ENCODE measurements at places on chromosomes 7 and 10.

- no peak for DNase-seq
These were observed 30.6 kb downstream of the CPVL start for GRCh38 chr7:29115753-29116152.

GRCh38 chr10:5079836-5080235 is 14.4 kb upstream of the AKR1C3 start:
- DNase-seq, result no peak

- no peak for DNase-seq
These were observed 182.0 kb downstream of the CUX1 start for GRCh38 chr7:101999393-101999792.

DNA sequence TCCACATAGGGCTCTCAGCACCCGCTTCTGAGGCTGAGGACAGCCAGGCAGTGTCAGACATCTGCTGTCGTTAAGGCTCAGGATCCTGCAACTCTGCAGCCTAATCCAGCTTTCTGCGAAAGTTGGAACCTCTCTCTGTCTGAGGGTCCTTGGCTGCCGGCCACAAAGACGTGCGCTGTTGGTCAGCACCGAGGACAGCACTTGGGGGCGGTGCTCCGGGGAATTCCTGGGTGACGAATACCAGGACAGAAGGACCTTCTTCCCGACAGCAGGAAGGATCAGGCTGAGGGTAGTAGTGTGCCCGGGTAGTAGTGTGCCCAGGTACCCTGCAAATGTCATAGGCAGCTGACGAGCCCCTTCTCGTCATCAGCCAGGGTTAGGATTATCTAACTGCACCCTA is 16.0 kb upstream of the RASGEF1A start:
- DNase-seq, result no peak

DNA sequence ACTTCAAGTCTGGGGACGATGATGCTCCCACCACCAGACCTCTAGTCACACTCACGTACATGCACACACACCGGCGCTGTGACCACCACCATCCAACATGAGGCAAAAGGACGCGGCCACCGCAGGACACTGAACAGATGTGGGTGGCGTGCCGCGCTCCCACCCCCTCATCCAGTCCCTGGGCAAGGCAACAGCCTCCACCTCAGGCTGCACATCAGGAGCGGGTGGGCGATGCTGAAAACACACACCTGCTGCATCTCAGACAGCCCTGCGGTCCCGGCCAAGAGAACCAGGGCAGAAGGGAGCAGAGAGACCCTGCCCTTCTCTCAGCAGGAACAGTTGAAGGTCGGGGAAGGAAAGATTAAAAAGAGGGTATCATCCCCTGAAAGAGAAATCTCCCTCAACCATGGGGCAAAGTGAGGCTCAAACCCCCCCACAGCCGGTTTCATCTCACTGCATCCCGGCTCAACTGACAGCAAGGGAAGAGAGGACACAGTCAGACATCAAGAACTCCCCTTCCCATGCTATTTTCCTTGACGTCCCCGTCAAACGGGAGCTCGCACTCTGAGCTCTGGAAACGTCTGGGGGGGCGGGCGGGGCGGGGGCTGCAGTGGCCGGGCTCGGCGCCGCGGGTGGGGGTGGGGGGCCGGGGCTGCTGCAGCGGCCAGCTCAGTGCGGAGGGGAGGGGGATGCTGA is 1.1 kb downstream of the CAMK2G start:
- DNase-seq, result no peak

GRCh38 chr10:70828923-70829322 is 13.2 kb downstream of the SGPL1 start:
- peak; percentile 14 for DNase-seq

DNA sequence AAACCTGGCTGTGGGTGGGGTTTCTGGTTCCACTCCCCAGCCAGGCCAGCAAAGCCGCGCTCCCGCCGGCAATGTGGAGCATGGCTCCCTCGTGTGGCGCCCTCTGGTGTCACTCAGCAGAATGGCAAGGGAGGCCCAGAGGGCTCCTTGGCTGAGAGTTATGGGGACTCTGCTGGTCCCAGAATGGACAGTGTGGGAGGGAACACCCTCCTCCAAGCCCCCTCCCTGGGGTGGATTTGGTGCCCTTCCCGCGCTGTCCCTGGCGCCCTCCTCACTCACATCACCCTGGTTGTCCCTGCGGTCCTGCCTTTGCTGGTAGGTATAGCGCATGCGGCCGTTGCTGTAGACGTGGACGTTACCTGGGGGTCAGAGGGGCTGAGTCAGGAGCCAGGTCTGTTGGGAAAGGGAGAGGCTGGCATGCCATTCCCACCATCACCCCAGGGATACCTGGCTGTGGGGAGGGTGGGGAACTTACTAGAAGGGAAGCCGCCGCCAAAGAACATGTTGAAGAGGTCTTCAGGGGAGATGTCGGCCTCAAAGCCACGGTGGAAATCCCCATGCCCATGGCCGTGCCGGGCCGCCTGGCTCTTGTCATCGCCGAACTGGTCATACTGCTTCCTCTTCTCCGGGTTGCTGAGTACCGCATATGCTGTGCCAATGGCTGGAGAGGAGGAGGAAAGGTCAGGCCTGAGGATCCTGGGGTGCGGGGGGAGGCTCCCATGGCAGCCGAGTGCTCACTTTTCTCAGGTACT is 14.0 kb downstream of the DNAJB12 start:
- DNase-seq, result peak; percentile 56

DNA sequence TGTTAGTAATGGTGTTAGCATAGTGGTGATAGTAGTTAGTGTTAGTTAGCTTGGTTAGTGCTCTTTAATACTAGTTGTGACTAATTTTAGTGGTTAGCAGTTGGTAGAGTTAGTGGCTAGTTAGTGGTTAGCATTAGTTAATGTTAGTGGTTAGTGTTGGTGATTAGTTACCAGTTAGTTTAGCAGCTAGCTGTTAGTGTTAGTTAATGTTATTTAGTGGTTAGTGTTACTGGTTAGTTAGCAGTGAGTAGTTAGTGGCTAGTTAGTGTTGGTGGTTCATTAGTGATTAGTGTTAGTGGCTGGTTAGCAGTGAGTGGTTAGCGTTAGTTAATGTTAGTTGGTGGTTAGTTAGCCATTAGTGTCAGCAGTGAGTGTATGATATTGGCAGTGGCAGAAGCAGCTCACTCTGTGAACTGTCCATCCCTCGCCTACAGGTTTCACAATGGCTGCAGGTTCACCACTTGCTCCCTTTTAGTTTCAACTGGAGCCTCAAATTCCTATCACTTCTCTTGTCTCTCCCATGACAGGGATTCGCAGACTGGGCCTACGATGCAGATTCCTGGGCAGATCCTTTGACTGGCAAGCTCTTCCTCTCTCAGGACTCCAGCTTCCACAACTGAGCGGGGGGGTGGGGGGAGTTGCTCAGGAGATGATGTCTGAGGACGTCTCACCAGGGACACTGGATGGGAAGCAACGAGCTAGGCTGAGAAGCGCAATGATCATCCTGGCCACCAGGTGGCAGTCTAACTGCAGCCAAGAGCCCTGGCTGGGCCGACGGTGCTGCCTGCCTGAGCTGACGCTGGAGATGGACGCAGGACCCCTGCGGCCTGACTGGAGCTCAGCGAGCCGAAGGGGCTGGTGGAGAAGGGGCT is 19.5 kb downstream of the GHRHR start:
- peak; percentile 69 for DNase-seq

DNA sequence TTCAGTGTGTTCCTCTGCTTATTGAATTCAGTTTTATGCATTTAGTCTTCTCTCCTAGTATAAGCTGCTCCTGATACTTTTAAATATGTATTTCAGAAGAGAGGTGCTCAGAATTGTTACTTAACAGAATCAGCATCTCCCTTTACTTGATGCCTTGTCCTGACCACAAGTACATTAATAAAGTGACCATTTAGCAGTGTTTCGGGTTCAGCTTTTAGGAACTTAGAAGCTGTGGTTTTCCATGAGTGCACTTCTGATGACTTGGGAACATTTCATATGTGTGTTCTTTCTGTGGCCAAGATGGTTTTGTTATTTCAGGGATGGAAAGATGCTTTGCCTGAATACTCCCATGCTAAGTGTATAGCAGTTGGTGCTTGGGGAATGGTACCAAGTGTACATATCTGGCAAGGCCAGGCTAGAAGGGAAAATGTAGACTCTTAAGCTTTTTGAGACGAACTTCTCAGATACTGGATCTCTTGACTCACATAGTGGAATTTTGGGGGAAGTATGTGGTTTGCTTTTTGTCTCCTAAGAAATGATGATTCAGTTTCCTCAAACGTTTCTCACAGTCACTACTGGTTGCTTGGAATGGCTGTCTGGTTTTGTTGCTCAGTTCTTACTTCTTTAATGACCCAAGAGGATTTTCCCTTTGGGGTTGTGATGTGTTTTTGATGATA is 17.2 kb downstream of the SGPL1 start:
- DNase-seq, result no peak

DNA sequence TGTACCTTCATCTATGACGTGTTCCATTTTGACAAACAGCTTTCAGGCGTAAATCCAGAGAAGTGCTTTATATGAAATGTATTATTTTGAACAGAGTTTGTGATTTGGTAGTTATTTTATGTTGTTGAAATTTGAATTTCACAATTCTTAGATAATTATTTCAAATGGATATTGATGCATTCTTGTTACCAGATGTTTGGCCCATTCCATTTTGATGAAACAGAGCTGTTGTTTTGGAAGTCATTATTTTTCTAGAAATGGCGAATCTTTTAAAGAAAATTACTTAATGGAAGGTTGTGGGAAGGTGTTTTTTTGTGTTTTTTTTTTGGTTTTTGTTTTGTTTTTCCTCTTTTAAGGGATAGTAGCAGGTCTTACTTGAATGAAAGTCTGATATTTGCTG is 2.4 kb downstream of the OTUD1 start:
- DNase-seq, result no peak
